Activated gamma-delta T cell treated with Interleukin-2 at 50 U/mL for 16 hours (primary cell): ENCODE measurements at places on chromosomes 7 and 10.

DNA sequence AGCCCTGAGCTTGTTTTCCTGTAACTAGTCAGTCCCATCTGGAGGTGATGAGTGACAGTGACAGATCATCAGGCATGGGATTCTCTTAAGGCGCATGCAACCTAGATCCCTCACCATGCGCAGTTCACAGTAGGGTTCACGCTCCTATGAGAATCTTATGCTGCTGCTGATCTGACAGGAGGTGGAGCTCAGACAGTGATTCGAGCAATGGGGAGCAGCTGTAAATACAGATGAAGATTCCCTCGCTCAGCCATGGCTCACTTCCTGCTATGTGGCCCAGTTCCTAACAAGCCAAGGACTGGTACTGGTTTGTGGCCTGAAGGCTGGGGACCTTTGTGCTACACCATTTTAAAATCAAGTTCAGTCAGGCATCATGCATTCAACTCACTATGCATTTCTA is 221.7 kb downstream of the KIAA1217 start:
- no peak for DNase-seq

- DNase-seq: no peak
Measured at GRCh38 chr10:30371954-30372353, 22.9 kb upstream of the MTPAP start.

- no peak for DNase-seq
Measured at GRCh38 chr10:127908106-127908958, 1.4 kb downstream of the PTPRE start.

GRCh38 chr7:120735791-120736190 is 122.2 kb downstream of the TSPAN12 start:
- no peak for DNase-seq

GRCh38 chr7:50640779-50641178 is 75.6 kb upstream of the DDC start:
- no peak for DNase-seq

DNA sequence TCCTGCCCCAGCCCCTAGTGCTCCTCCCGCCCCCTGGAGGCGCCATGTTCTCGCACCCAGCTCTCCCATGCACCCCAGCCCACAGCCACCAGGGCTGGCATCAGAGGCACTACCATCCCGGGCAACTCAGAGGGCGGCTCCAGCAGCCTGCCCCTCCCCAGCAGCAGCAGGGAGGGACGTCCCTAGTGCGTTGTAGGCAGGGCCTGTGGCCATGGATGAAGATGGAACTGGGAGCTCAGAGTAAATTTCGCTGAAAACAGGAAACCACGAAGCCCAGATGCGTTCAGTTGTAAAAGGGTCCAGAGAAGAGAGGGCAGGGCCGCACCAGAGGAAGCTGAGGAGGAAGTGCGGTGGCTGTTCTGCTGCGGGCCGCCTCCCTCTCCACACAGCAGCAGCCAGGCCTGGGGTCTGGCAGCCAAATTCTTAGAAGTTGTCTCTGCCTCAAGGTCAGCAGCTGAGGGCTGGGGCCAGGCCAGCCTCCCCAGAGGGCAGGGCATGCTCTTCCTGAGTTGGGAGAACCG is 24.6 kb downstream of the VSIR start:
- peak; percentile 74 for DNase-seq

DNA sequence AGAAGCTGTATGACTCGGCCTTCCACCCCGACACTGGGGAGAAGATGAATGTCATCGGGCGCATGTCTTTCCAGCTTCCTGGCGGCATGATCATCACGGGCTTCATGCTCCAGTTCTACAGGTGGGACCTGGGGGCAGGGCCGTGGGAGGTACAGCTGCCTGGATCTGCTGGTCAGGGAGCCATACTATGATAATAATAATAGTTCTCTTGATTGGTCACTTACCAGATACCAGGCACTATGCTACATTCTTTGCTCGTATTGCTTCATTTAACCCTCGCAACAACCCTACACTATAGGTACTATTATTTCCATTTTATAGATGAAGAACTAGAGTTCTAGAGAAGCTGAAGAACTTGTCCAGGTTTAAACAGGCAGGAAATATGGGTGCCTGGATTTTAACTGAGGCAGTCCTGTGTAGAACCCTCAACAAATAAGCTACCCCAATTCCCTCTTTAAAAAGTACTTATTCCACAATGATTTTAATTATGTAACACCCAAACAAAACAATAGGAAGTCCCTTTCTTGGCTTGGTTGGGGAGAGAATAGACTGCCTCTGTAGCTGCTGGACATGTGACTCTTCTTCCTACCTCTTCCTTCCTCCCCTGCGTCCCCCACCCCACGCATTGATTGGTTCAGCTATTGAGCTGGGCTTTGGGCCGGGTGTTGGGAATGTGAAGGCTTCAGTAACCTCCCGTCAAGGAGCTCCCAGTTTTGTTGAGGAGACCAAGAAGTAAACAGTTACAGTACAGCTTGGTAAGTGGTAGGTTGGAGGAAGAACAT is 12.8 kb downstream of the SFXN2 start:
- DNase-seq: no peak

DNA sequence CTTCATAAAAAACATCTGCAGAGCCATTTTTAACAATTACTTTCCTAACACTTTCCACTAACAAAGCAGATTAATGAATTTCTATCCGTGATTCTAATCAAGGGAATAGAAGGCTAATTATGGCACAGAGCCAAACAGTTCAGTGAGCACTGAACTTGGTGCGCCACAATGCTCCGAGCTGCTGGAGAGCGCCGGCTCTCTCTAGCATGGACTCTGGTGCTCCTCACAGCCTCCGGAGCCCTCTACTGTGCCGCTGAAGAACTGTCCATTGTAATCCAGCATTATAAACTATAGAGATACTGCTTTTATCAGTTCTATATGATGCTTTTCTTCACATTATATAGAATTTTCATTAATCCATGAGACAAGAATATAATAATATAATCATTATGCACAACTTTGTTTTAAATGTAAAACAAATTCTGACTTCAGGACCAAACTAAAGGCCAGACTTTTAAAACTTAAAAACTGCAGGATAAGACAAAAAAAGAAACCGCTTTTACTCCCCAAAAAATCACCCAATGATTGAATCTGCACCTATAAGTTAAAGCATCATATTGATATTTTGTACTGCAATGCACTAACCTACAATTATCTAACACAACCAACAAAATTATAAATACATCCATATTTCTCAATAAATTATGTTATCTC is 123.6 kb downstream of the RNF32 start:
- DNase-seq: no peak

GRCh38 chr7:516606-517456 is 2.8 kb downstream of the PDGFA start:
- no peak for DNase-seq

DNA sequence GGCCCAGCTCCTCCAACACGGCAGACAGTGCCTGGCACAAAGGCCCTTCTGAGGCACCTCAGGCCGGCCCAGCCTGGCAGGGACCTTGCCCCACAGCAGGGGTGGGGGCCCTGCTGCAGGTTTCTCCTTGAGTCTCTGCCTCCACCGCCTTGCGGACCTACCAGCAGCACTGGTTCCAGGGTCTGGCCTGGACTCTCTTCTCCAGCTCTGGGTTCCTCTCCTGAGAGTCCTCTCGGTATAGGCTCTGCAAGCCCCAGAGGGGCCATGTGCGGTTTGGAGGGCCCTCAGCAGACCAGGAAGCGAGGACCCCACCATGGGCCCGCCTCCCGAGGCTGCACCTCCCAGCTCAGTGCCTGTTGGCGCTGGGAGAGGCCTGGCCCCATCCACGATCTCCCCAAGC is 38.1 kb upstream of the ADGRA1 start:
- no peak for DNase-seq

DNA sequence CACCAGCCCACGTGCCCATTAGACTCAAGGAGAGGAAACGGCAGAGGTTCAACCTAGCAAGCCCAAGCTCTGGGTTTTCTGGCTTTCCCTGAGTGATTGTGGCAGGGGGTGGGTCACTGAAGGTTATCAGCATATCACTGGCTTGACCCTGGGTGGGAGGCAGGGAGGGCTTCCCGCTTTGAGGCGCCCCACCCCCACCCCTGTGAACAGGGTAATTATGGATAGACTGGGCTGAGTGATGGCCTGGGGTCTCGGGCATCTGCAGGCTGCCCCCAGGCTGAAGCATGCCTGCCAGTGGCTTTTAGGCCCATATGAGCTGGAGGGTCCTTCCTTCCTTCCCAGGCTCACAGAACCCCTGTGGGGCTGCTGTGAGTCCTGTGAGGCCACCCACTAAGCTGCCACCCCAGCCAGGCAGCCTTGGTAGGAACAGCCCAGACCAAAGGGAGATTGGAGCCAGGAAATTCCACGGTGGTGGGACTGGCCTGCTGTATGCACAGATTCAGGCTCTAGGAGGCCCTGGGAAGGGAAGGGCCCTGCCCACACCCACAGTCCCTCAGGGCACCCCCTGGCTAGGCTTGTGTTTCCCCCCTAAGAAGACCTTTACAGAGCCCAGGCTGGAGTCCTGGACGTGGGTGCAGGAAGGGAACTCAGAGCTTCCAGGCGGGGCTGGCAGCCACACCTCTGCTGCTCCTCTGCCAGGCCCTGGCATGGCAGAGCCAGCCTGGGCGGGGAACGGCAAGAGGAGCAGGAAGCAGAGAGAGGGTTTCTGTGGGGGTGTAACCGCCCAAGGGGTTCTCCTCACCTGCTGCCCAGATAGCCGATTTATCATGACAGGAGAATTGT is 33.1 kb downstream of the GPRIN2 start:
- DNase-seq: no peak

- DNase-seq: peak; percentile 4
Measured at GRCh38 chr7:16646472-16647072, 591 bp downstream of the BZW2 start.

DNA sequence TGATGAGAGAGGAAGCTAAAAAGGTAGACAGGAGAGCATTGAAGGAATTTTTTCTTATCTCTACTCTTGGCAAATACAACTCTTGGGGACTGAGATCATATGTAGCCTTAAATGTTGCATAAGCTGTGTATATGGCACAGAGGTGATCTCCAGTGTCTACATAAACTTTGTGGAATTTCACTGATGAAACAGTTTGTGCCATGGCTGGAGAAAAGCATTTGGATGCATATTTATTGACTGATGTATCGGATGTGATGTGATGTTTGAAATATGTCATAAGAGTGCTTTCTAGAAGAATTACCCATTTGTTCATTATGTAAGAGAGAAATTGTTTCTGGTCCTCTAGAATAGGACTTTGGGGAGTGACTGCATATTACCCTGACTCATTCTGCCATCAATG is 244.9 kb upstream of the LRRTM3 start:
- no peak for DNase-seq

- DNase-seq: no peak
Measured at GRCh38 chr10:102721954-102722353, 7.5 kb downstream of the SFXN2 start.

DNA sequence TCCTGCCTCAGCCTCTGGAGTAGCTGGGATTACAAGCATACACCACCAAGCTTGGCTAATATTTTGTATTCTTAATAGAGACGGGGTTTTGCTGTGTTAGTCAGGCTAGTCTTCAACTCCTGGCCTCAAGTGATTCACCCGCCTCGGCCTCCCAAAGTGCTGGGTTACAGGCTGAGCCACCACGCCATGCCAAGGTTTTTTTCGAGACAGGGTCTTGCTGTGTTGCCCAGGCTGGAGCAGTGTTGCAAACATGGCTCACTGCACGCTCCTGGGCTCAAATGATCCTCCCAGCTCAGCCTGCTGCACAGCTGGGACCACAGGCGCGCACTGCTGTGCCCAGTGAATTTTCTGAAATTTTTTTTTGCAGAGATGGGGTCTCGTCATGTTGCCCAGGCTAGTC is 3.3 kb upstream of the SEC31B start:
- no peak for DNase-seq

DNA sequence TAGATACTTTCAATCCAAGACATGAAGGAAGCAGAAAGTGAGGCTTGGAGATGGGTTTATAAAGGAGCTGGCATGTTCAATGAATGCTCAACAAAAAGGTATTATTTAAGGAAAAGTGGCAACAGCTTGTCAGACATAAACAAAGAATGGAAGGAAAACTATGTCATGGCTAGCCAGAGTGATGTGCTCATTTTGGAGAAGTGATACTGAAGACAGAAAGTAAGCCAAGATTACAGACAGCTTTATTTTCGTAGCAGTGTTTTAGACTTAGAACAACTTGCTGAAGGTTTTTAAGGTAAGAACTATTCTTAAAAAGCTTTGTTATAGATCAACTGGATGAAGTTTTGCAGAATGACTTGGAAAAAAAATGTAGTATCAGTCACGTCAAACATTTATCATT is 160.5 kb upstream of the FERD3L start:
- no peak for DNase-seq

DNA sequence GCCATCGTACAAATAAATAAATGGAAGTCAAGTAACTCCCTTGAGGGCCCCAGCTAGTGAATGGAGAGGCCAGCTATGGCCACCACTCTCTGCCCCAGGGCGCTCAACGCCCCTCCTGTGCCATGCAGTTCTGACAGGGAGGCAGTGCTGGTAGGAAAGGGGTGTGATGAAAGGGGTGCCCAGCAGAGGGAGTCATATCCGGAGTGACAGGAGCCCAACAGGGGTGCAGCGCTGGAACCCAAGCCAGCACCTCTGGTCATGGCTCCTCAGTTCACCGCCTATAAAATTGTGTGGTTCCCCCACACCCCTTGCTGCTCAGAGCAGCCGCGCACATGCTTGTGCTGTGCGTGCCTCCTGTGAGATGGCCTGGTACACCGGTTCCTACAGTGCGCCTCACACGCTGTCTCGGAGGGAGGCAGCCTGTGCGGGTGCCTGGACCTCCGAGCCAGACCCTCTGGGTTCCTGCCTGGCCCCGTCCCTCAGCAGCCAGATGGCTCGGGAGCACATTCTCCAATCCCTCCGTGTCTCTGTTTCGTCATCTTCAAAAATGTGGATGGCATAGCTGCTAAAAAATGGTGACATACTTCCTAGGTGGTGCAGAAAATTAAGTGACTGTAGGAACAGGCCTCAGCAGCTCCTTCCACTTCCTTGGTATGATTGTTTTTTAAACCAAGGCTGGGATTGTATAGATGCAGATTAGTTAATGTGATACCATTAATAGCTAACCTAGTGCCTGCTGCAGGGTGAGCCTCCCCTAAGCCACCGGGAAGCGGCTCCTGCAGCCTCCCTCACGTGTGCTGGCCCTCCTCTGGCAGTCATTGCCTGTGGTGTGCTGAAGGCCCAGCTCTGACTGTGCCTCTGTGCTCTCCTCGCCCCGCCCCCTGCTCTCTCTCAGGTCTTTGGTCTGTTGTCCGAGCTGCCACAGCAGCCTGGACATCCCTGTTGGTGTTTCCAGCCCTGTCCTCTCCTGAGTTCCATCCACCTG is 125.8 kb downstream of the EGFR start:
- DNase-seq: no peak

DNA sequence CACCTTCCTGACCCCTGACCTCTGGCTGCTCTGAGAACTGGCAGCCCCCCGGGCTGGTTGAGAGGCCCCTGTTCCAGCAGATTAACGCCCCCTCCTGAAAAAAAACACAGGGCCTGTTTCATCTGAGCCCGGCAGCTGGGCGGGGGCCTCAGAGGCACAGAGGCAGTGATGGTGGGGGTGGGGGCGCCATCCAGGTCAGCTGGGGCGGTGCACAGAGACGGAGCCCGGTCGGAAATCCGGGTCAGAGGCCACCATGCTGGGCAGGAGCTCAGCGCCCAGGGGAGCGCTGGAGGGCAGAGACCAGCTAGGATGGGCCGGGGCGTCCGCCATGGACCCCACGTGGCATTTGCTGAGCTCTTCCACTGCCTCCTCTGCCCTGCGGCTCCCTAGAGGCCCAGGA is 68.0 kb downstream of the UNCX start:
- DNase-seq: no peak
